ENCODE measurements at places on chromosomes 12 and 14. TPM values are rescaled to one million over a fixed set of nuclear protein-coding genes. Genes with fewer than 3 reads are reported as not detected.

Gene POLE2
- 10.3 TPM for polyA plus RNA-seq

GRCh38 chr14:21868442-21869046 lies 194.9 kb upstream of the OR4E1 start:
- peak; percentile 32 for DNase-seq

- no peak for DNase-seq
Measured at GRCh38 chr12:97375310-97375709, 87.3 kb upstream of the RMST start.

Gene MYRFL
- not detected for polyA plus RNA-seq

Gene BICDL1
- not detected for polyA plus RNA-seq

- DNase-seq, result peak; percentile 23
Measured at GRCh38 chr14:86796221-86797074, 1196.5 kb downstream of the GALC start.

GRCh38 chr12:2775431-2775830 lies 19.3 kb upstream of the FKBP4 start:
- DNase-seq, result no peak

GRCh38 chr12:46835785-46836184 lies 10.0 kb upstream of the SLC38A4 start:
- no peak for DNase-seq

DNA sequence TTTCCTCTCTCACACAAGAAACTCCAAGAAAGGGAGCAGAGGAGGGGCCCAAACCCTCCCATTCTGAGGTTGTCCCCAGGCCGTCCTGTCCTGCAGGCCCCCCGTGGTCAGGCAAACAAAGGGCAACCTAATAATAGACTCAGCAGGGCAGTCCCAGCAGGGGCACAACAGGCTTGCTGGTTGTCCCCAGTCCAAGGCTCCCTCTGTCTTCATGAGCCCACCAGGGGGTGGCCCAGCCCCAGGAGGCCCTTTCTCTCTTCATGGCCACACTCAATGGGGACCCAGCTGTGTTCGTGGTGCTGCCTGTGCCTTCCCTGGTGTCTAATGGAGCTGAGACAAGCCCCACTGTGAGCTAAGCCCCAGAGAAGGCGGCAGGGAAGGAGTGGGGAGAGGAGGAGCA lies 359.9 kb downstream of the ADGRD1 start:
- no peak for DNase-seq

- DNase-seq, result no peak
Measured at GRCh38 chr14:95530473-95531276, 4.2 kb upstream of the GLRX5 start.

Gene CARMIL3
- polyA plus RNA-seq, result not detected

- no peak for DNase-seq
Measured at GRCh38 chr14:104657101-104657524, 32.3 kb upstream of the INF2 start.

DNA sequence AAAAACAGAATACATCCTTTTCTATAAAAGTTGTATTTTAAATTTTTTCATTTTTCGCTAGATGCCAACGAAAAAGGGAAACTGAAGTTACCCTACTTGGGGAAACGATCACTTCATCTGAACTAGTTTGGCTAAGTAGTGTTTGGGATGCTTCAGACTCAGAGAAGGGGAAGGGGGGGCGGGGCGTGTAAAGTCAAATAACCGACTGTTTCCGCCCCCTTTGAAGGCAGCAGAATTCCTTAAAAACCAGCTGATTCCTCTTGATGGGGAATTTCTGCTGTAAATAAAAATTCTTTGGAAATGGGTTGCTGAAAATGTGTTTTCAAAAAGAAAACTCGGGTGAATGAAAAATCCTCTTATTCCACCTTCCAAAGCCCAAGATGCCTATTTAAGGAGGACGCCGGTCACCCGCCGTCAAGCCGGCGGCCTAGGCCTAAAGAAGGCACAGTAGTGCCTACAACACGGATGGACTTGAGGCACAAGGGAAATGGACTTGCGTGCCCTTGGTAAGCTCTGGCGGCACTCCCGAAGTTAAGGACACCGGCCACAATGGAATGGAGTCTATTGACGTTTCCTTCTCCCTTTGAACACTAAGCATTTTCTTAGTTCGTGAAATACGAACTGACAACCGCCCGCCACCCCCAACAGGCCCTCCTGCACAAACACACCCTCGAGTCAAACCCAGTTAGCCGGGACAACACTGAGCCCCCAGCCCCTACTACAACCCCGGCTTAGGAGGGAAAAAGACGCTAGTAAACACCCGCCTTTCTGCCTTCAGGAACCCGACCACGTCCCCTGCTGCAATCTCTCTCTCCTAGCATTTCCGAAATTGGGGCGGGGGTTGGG lies 1.9 kb downstream of the ATXN2 start:
- peak; percentile 55 for DNase-seq

DNA sequence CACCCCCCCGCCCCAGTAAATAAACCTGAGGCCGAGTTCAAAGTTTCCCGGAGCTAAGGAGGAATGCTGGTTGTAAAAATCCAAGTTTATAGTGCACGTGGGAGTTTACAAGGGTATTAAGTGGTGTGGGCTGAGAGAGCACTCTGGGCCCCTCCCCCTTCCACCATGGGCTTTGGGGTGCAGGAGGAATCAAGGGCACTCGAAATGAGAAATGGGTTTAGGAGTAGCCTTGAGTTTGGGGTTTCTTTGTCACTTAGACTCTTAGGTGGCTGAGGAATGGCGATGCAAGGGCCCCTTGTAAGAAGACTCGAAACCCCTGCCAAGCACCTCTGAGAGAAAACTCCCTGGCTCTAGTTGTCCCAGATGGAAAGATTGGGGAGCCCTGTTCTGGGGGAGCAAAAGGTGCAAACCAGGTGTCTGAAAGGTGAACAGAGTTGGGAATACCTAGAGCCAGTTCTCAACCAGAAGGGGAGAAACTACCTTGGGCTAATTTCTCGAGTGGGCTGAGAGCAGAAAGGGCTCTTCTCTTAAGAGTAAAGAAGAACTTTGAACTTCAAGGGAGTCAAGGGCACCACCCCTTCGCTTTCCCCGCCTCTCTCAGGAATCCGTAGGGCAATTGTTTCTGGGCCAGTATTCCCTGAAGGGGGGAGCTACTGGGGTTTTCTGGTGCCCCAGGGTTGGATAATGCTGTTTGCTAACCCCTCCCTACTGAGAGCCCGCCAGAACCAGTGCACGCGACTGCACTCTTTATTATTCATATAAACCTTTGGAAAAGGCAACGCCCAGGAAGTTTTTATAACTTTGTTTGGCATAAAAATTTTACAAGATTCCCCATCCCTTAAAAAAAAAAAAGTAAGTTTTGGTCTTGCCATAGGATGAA lies 4.0 kb upstream of the HOTAIR start:
- no peak for DNase-seq

GRCh38 chr14:100762901-100763300 lies 36.2 kb downstream of the DLK1 start:
- DNase-seq, result no peak

DNA sequence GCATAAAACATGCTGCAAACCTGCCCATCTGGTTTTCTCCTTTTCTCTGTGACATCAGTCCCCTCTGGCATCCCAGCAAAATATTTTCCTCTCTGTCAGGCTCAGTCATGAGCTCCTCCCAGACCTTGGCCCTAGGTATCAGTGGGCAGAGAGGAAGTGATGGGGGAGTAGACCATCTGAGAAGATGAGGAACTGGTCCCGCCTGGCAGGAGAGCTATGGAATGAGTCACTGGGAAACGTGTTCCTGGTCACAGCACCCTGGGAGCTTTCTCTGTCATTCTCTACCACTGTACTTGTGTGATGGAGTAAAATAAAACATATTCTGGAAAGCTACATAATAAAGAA lies 5.0 kb upstream of the SRSF9 start:
- DNase-seq, result peak; percentile 80

DNA sequence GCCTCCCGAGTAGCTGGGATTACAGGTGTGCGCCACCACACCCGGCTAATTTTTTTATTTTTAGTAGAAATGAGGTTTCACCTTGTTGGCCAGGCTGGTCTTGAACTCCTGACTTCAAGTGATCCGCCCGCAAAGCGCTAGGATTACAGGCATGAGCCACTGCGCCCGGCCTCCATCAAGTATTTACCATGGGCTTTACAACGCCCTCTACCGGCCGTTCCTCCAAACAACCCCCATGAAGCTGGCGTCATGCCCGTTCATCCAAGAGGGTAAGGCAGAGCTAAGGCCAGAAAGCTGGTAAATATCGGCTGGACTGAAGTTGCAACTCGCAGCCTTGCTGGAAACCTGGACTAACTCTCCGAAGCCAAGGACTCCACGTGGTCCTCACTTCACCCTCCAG lies 41.6 kb downstream of the RNF34 start:
- DNase-seq, result no peak

Gene TOMM20L
- polyA plus RNA-seq, result not detected

DNA sequence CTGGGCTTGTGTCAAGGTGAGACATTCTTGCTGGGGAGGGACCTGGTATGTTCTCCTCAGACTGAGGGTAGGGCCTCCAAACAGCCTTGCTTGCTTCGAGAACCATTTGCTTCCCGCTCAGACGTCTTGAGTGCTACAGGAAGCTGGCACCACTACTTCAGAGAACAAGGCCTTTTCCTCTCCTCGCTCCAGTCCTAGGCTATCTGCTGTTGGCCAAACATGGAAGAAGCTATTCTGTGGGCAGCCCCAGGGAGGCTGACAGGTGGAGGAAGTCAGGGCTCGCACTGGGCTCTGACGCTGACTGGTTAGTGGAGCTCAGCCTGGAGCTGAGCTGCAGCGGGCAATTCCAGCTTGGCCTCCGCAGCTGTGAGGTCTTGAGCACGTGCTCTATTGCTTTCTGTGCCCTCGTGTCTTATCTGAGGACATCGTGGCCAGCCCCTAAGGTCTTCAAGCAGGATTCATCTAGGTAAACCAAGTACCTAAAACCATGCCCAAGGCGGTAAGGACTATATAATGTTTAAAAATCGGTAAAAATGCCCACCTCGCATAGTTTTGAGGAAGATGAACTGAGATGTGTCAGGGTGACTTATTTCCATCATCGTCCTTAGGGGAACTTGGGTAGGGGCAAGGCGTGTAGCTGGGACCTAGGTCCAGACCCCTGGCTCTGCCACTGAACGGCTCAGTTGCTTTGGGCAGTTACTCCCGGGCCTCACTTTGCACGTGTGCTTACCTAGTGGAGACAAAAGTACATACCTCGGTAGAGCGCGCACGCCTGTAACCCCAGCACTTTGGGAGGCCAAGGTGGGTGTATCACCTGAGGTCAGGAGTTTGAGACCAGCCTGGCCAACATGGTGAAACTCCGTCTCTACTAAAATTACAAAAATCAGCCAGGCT lies 4.3 kb downstream of the GAPDH start:
- DNase-seq, result peak; percentile 60

GRCh38 chr12:88922816-88923215 lies 342.5 kb upstream of the KITLG start:
- DNase-seq, result peak; percentile 60

Gene SLC8A3
- not detected for polyA plus RNA-seq

Gene DAO
- not detected for polyA plus RNA-seq

- DNase-seq, result no peak
Measured at GRCh38 chr12:28824193-28824846, 324.8 kb upstream of the FAR2 start.

GRCh38 chr12:28089338-28089737 lies 100.9 kb upstream of the CCDC91 start:
- peak; percentile 37 for DNase-seq

DNA sequence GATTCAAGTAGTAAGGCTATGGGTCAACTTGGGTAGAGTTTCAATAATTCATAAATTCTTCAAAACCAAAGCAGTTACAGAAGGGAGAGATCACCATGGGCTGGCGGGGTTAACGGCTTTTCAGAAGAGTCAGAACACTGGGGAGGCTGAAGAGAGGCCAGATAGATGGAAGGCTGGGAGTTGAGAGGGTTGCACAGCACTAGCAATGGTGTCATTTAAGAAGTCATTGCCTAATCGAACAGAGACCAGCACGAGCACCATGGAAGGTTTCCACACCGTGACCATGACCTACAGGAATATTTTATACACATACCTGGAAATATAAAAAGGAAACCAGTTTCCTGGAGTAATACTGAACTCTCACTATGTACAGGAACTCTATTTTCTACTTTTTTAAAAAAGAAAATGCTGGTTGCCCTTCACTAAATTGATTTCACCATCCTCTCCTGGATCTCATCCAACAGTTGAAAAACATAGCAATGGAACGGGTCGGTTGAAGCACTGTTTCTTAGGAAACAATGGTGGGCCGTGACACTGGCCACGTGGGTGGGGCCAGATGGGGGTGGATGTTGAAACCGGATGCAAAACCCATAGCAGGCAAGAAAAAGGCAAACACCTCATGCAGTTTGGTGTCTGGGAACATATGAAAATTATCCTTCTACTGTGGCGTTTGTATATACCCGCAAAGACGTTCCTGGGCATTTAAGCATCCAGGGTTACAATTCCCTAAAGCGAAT lies 38.0 kb upstream of the RIN3 start:
- DNase-seq, result no peak

GRCh38 chr12:8483079-8483478 lies 27.3 kb downstream of the CLEC6A start:
- no peak for DNase-seq

DNA sequence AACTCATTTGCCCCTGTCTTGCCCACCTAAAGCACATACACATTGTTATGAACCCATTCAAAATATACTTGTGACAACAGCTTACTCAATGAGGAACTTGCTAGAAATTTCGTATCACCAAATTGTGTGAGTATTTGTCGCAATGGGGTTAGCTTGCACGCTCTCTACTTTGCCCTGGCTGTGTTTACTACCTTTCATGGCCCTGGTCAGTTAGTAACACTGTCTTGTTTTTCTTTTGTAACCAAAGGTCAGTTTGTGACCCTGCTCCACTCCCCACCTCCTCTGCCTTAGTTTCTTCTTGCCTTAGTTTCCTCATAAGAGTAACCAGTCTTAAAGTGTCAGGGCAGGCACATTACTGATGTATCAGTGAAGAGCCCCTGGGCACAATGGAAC lies 205.8 kb upstream of the EEA1 start:
- DNase-seq, result no peak

Gene KSR2
- polyA plus RNA-seq, result not detected

Gene NKX2-1
- not detected for polyA plus RNA-seq

Gene POTEM
- polyA plus RNA-seq, result not detected

Gene FBLN5
- 68.1 TPM for polyA plus RNA-seq

Data from IMR-90 (cell line).